ENCODE measurements at places on chromosomes 5 and 9.
A peak's percentile ranks its signal among the peaks of the same experiment; 100 is the strongest.

GRCh38 chr9:93657331-93658111 is 81.1 kb downstream of the PHF2 start:
- no peak for DNase-seq

GRCh38 chr5:148733601-148734438 is 79.5 kb upstream of the HTR4 start:
- DNase-seq: peak; percentile 28

GRCh38 chr5:170216257-170216864 is 16.4 kb upstream of the C5orf58 start:
- no peak for DNase-seq

DNA sequence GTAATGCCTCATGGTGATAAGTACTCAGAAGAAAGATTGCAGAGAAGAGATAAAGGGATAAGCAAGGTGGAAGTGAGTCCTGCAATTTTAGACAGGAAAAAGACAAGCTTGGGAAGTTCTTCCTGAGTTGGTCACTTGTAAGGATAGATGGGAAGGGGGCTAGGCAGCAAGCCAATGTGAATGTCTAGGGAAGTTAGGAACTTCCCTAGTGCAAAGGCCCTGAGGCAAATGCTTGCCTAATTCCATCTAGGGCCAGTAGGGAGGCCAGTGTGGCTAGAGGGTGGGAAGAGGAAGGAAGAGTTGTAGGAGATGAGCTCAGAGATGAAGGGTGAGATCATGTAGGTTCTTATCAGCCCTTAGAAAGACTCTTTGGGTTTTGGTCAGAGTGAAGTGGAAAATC is 206.6 kb downstream of the MAT2B start:
- DNase-seq: no peak

- no peak for DNase-seq
Measured at GRCh38 chr9:13992138-13993088, 321.5 kb downstream of the NFIB start.

DNA sequence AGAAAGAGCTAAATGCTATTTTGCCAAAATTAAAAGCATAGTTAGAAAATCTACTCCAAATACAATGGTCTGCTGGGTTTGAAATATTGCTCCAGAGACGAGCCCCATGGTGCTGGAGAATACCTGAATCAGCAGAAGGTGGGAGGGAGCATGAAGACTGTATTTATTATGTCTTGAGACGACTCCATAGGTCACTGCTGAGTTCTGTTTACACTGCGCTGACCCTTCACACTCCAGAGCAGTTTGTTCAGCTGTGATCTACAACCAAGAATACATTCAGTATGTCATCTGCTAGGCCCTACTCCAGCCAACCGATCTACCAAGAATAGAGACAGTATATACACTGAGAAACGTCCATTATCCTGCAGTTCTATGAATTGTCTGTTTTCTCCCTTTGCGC is 150.5 kb downstream of the TLE1 start:
- no peak for DNase-seq

DNA sequence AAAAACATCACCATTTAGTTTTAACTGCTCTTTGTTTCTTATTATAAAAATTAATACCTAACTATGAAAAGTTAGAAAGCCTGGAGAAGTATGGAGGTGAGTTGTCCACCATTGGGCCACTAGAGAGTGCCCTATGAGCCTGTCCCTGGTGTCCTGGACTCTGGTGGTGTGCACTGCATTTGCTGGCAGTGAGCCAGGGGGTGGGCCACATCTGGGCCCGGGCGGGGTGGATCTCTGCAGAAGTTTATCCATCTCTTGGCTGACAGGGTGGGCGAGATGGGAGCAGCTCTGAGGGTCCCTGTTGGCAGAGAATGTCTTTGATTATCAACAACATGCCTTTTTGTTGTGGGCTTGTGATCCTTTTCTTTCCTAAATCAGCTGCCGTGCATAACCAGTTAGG is 8.2 kb downstream of the TENT4A start:
- no peak for DNase-seq

DNA sequence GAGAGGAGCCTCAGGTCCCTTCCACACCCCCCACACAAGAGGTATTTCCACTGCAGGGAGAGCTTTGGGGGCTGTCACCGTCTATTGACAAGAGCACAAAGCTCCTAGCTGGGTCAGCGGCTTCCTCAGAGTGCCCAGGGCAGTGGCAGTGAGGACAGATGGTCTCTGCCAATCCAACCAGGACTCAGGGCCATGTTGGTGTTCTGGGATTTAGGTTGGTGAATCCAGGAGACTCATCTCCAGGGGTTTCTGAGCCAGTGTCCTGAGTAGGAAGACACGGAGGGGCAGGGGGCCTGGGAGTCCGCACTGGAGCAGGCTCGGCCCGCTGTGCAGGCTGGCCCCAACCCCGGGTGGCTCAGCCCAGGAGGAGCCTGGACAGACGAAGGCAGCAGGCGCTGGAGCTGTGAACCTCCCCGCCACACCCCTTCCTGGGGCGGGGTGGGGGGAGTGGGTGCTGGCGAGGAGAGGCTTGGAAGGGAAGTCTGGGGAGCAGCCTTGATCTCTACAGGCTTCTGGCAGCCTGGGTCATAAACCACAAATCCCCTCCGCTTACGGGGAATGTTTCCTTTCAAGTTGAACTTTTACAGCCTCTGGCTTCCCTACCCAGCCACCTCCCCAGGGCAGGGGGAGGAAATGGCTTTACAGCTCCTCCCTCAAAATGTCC is 19.6 kb downstream of the CRB2 start:
- no peak for DNase-seq

- no peak for DNase-seq
Measured at GRCh38 chr5:64811050-64811640, 42.4 kb downstream of the CWC27 start.
